MCF 10A (cell line): ENCODE measurements at places on chromosomes 5 and 9. TPM values are rescaled to one million over a fixed set of nuclear protein-coding genes. Genes with fewer than 3 reads are reported as not detected.

DNA sequence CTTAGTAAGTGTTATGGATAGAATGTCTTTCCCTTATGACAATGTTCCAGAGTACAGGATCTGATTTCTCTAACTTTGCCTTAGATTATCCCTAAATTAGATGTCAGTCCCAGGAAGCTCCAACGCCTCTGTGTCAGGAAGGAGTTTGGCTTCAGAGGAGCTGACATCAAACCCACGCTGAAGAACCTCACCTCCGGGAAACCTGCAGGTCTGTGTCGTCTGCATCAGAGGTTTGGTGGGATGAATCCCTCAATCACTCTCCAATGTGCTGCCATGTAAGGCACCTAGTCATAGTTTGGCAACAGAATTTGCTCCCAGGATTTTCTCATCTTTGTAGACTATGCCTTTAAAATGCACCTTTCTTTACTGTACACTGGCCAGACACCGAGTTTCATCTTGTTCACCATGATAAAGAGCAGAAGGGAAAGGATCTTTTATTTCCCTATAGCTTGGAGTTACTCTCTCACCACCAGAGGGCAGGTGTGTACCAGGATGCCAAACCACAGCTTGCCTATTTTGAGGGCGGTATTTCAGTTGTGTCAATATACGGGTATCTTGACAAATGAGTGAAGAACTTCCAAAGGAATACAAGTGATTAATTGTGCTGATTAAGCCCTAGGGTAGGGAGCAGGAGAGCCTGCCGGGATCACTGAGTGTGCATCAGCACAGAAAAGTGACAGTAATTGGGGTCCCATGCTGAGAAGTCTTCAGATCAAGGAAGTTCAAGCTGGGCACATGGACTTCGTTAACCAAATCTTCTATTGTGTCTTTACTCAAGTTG, 23.4 kb downstream of the MINAR2 start:
- no peak overlapping the region for H3K4me3 ChIP-seq
- H3K36me3 ChIP-seq, result no peaks in the 10 kb centered on the region
- no peak overlapping the region for H3K27ac ChIP-seq
- peak; percentile 92 for DNase-seq
- H3K27me3 ChIP-seq, result no peaks in the 10 kb centered on the region
- H3K4me1 ChIP-seq, result peaks cover 5% of the 10 kb centered on the region

GRCh38 chr9:3916984-3917383, 382.9 kb downstream of the GLIS3 start:
- no peaks in the 10 kb centered on the region for H3K4me1 ChIP-seq
- H3K27me3 ChIP-seq, result no peaks in the 10 kb centered on the region
- no peak overlapping the region for H3K4me3 ChIP-seq
- H3K27ac ChIP-seq, result no peak overlapping the region
- H3K36me3 ChIP-seq, result no peaks in the 10 kb centered on the region

DNA sequence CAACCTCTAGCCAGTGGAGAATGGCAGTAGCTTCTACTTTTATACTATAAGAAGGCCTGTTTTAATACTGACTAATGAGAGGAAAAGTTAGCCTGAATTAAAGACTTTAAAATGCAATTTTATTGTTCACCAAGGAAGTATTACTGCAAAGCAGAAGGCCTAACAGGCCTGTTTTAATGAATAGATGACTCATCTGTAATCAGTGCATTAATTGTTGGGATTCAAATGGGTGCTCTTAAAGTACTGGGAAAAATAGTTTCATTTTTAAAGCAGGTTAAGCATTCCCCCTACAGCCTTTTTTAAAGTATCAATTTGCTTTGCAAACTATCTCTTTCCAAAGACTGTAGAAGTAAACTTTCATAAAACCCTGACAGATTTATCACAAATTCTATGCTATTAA, 147.7 kb downstream of the SIL1 start:
- H3K27me3 ChIP-seq, result no peaks in the 10 kb centered on the region
- H3K4me1 ChIP-seq, result peaks cover 7% of the 10 kb centered on the region
- H3K4me3 ChIP-seq, result no peak overlapping the region
- H3K27ac ChIP-seq, result no peak overlapping the region
- peaks cover 18% of the 10 kb centered on the region for H3K36me3 ChIP-seq
- no peak for DNase-seq

The SLC23A1 gene
- not detected in 2 replicates for total RNA-seq

GRCh38 chr5:179599973-179600372, 23.5 kb downstream of the HNRNPH1 start:
- no peaks in the 10 kb centered on the region for H3K27me3 ChIP-seq
- H3K27ac ChIP-seq, result no peak overlapping the region
- no peaks in the 10 kb centered on the region for H3K4me1 ChIP-seq
- peaks cover 99% of the 10 kb centered on the region for H3K36me3 ChIP-seq
- DNase-seq, result no peak

The CCNO gene
- total RNA-seq, result 10.6 and 11.7 TPM in 2 replicates

The BTF3 gene
- total RNA-seq, result 937 and 946 TPM in 2 replicates

DNA sequence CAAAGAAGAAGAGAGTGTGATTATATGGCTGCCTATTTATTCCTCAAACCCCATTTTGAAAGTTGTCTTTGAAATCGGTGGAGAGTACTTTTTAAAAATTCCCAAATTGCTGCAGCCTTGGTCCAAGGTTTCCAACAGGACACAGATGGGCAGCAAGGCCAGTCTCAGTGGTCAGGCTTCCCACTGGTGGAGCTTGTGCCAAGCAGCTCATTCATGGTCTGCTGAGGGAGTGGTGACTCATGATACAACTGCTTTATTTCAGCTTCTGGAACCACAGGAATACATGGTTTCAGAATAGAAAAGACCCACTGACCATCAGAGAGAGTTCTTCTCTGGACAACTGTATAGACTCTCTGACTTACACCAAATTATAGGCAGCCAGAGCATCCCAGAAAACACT, 673.1 kb upstream of the KLF4 start:
- no peak overlapping the region for H3K27ac ChIP-seq
- peaks cover 5% of the 10 kb centered on the region for H3K36me3 ChIP-seq
- DNase-seq, result peak; percentile 68
- no peak overlapping the region for H3K4me3 ChIP-seq

DNA sequence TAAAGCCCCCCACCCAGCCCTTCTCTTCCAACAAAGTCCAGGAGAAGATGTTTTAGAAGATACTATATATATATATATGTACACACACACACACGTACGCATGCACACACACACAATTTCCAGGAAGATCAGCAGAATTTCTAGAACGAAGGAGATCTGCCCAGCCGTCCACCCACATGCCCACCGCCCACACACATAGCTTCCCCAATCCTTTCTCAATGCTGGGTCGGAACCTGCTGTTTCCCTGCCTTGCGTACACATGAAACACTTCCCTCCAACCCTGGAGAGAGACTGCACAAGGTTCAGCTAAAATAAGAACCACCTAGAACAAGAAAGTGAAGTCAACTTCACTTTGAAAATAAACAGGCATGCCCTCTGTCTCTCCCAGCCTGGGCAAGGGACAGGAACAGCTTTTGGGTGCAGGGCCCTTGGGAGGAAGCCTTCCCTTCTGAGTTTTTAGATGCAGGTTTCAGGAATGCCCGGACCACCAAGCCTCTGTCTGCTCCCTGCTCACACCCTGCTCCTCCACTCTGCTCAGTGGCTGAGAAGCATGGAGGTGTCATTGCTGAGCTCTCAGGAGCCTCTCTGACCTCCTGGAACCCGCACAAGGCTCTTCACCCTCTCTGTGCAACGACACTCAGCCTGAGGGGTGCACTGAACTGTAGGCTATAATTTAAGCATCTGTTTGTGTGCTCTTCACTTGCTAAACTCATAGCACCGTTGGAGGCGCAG, 149.4 kb downstream of the C5orf15 start:
- DNase-seq, result no peak
- peaks cover 11% of the 10 kb centered on the region for H3K4me1 ChIP-seq
- no peaks in the 10 kb centered on the region for H3K36me3 ChIP-seq

The LRRC14B gene
- total RNA-seq, result not detected in 2 replicates

DNA sequence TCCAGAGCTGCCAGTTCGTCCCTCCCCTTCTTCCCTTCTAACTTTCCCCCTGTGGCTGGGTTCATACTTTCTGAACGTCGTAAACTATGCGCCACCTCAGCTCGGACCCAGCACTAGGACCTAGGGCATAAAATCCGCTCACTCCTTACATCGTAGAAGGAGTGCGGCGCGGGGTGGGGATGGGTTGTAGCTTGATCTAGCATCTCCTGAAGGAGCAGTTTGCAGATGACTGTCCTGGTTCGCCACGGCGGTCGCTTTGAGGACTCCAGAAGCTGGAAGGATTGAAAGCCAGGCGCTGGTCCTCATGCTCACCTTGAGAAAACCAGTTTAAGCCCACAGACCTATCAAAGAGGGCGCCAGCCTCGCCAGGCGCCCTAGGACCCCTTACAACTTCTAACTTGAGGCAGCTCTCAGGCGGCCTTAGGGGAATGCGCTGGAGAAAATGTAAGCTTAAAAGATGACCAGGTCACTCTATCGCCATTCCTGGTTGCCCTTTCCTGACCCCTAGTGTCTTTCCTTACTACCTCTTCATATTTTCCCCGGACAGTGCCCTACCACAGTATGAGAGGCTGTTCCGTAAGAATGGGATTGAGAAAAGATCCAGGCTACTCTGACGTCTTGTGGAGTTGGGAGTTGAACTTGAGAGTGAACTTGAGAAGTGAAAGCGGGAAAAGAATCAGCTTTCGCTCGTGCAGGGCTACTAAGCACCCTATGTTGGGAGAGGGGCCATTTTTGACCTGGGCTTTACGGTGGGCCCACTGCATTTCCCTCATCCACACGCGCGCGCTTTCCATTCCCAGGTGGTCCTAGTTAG, 2.8 kb downstream of the RORB start:
- no peak overlapping the region for H3K4me3 ChIP-seq
- no peaks in the 10 kb centered on the region for H3K36me3 ChIP-seq
- no peak for DNase-seq
- peaks cover 45% of the 10 kb centered on the region for H3K27me3 ChIP-seq

DNA sequence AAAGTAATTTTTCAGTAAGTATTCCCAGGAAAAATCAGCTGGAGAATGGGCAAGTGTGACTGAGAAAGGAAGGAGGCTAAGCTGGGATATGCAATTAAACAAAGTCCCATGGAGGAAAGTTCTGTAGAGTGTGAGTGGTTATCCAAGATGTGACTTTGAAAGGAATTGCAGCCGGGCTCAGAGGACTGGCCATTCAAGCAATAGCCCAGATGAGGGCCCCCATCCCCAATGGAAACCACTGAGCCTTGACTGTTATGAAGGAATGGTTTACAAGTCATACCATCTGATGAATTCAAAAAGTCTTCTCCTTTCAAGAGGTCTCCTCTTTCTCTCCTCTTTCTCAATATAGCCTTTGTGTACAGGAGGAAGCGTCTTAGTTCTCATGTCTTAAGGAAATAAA, 6.5 kb downstream of the LVRN start:
- DNase-seq, result no peak
- H3K27ac ChIP-seq, result no peak overlapping the region
- H3K36me3 ChIP-seq, result no peaks in the 10 kb centered on the region

GRCh38 chr5:67393211-67393610, 196.6 kb upstream of the CD180 start:
- H3K27ac ChIP-seq, result peak overlapping the region; percentile 77
- H3K27me3 ChIP-seq, result no peaks in the 10 kb centered on the region
- peaks cover 22% of the 10 kb centered on the region for H3K4me1 ChIP-seq
- H3K4me3 ChIP-seq, result no peak overlapping the region

- H3K36me3 ChIP-seq, result no peaks in the 10 kb centered on the region
- H3K4me3 ChIP-seq, result no peak overlapping the region
- no peak overlapping the region for H3K27ac ChIP-seq
- H3K4me1 ChIP-seq, result peaks cover 13% of the 10 kb centered on the region
- no peaks in the 10 kb centered on the region for H3K27me3 ChIP-seq
Measured at GRCh38 chr5:54384356-54384933, 71.1 kb upstream of the HSPB3 start.

The PCDHB5 gene
- 1.2 and 1.7 TPM in 2 replicates for total RNA-seq

DNA sequence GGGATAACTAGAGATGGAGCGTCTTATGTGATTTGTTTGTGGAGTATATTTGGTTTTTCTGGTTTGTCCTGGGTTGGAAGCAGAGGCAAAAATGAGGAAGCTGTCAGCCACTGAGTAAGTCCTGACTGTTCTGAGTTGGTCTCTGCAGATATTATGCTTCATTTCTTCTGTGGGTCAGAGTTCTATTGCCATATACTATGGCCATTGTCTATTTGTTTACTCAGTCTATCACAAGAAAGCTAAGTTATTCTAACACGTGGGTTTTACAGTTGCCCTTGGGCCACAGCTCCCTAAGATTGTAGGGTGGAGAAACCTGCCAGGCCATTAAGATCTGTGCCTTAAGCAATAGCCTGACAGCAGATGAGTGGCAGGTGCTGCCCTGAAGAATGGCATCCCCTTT, 3.0 kb upstream of the CTSV start:
- DNase-seq, result no peak
- no peak overlapping the region for H3K4me3 ChIP-seq
- H3K27ac ChIP-seq, result no peak overlapping the region
- H3K4me1 ChIP-seq, result peaks cover 9% of the 10 kb centered on the region
- no peaks in the 10 kb centered on the region for H3K36me3 ChIP-seq

- peaks cover 38% of the 10 kb centered on the region for H3K27me3 ChIP-seq
- no peaks in the 10 kb centered on the region for H3K4me1 ChIP-seq
- H3K4me3 ChIP-seq, result no peak overlapping the region
- H3K36me3 ChIP-seq, result no peaks in the 10 kb centered on the region
- H3K27ac ChIP-seq, result no peak overlapping the region
Measured at GRCh38 chr5:76125888-76126287, 42.7 kb downstream of the SV2C start.

DNA sequence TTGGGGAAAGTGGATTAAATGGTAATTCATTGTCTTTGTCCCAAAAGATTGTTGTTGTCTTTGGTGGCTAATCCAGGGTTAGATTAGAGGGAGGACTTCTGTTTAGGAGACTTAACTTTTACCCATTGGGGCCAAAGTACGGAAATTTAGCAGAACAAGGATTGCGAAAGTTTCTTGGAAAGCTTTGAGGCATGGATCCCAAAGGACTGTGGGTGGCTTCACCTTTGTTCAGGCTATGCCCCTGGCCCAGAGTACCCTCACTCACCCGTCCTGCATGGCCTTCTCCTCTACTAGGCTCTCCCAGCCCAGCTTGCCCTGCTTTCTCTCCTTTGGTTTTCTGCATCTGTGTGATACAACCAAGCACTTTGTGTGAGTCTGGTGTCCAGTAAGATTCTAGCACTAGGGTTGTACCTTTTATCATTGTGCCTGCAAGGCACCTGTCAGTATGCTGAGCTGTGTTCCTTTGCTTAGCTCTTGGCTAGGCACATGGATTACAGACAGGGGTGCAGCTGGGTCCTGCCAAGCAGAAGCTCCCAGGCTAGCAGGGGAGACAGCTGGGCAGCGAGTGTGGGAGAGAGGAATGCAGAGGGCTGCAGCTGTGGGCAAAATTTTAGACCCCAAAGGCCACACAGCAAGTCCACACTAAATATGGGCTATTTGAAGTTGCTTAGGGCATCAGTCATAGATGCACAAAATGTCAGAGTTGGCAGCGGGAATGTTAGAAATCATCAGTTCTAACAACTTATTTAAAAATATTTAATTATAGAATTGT, 3.2 kb downstream of the PPARGC1B start:
- H3K27ac ChIP-seq, result no peak overlapping the region
- H3K4me1 ChIP-seq, result peaks cover 27% of the 10 kb centered on the region
- no peak for DNase-seq

DNA sequence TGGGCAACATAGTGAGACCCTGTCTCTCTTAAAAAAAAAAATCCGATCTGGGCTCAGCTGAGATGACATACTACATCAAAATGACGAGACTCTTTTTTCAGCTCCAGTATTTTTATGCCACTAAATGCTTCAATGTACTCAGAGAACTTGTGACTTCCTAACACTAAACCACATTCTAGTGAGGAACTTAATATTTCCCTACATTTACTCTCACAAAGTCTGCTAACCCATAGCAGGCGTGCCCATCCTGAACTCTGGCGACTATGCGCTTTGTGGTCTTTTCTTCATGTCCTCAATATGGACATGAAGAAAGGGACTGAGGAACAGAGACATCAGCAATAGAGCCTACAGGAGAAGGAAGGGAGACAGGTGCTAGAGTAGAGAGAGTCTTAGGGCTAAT, 41.3 kb downstream of the ITK start:
- H3K36me3 ChIP-seq, result no peaks in the 10 kb centered on the region
- DNase-seq, result no peak
- peaks cover 3% of the 10 kb centered on the region for H3K4me1 ChIP-seq
- no peak overlapping the region for H3K27ac ChIP-seq
